Stomach (tissue), 19 donors: ENCODE measurements at places on chromosomes 3 and 15. TPM values are rescaled to one million over a fixed set of nuclear protein-coding genes. Genes with fewer than 3 reads are reported as not detected.

The OSBPL10 gene
- total RNA-seq: 37.7 TPM

The ATP13A5 gene
- not detected for total RNA-seq

The RHOV gene
- total RNA-seq: 3.2 TPM

The GABRR3 gene
- total RNA-seq: not detected

DNA sequence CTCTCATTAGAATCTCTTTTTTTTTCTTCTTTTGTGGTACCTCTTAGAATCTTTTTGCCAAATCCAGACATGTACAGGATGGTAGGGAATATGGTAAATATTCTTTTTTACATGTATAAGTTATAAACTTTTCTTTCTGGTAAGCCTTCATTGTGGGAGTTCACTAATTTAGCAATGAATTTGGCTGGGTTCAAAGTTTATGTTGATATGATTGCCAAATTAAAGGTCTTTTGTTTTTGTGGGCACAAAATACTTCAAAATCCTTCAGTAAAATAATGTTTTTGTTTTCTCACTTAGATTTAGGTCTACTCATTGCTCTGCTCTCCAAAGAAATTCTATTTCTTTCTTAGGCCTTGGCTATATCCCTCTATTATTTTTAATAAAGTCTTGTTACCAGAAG is 1405.9 kb upstream of the ALCAM start:
- no peak for DNase-seq

GRCh38 chr3:122100591-122101463 is 45.7 kb downstream of the CD86 start:
- no peak for DNase-seq

- no peak for DNase-seq
These were observed 5.8 kb upstream of the CCR3 start for GRCh38 chr3:46236294-46237054.

DNA sequence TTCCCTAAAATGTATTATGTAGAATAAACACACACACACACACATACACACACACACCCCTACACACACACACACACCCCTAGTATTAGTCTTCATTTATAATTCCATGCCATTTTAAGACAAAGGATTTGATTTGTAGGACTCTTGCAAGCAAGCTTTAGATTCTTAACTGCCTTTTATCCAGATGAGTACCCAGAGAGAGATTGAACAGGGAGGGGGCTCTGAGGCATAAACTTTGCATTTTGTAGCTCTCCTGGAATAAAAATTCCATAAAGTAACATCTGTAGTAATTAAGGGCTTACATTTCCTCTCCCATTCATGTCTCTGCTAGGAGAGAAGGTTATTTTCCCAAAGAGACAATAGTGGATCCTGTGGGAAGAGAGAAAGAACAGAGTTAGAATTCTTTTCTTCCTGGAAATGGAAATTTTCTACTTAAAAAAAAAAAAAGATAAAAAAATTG is 479.4 kb downstream of the RBMS3 start:
- no peak for DNase-seq

- DNase-seq: no peak
These were observed 11.1 kb downstream of the DCUN1D1 start for GRCh38 chr3:182969277-182969676.

DNA sequence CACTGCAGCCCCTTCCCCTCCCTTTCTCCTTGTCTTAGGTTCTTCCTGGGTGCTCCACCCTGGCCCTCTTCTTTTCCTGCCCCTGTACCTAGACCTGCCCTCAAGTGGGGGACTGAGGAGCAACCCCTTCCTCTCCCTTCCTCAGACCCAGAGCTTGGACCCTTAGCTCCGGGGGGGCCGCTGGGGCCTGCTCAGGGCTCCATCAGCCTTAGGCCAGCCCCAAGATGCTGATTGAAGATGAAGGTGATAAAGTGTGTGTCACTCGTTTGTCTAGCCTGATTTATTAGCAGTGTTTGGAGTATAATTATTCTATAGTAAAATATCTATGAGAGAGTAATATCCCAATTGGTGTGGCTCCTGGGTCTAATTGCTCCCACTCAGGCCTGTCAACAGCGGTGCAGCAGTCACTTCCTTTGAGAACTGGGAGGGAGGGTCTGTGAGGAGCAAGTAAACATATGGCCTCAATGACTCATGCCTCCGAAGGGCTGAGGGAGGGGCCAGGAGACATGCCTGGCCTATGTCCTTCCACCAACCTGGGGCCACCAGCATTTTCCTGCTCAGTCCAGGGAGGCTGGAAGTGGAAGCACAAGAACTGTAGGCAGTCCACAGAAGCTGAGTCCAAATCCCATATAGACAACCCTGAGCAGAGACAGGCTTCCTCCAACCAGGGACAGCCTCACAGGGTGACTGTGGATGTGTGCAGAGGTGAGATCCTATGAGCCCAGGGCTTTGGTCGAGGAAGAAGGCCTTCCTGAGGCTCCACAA is 123.2 kb downstream of the DNAJB8 start:
- peak; percentile 47 for DNase-seq

DNA sequence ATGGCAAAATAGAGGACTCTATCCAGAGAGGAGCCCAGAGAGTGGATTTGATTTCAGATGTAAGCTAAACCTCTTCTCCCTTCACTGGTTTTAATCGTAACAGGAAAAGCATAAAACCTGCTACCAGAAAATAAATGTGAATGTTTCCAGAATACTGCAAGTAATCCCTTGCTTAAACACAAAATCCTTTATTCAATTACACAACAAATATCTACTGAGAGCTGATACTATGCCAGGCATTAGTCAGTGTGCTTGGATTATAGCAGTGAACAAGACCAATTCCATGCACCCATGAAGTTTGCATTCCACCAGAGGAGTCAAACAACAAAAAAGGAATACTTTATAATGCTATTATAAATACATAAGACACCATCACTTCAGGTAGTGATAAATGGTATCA is 15.1 kb downstream of the AVEN start:
- DNase-seq: no peak

- DNase-seq: no peak
These were observed 69.1 kb downstream of the SSUH2 start for GRCh38 chr3:8575364-8576104.
